Pulmonary artery endothelial cell (primary cell): ENCODE measurements at places on chromosomes 13 and 19. TPM values are rescaled to one million over a fixed set of nuclear protein-coding genes. Genes with fewer than 3 reads are reported as not detected.

Gene GPR42
- not detected in 2 replicates for total RNA-seq

Gene SPACA7
- total RNA-seq = not detected in 2 replicates

Gene EVI5L
- total RNA-seq = 11.7 and 13.9 TPM in 2 replicates

- no peak for DNase-seq
Observed at GRCh38 chr19:49528211-49528771, 488 bp downstream of the RCN3 start.

DNA sequence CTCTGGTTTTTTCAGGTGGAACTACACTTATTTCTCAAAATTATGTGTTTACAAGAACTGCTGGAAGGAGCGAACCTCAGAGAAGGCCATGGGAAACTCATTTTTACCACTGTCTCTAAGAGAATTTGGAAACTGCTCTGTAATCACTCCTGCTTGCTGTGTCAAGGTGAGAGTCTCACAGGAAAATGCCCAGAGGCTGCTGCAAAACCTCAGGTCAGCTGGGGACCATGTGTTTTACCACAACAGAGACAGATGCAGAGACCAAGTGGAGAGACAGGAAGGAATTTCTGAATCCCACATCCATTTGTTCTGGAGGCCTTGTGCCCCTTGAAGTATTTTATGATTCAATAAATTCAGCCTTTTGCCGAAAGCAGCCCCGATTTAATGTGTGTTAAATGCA, 743.8 kb upstream of the SLC10A2 start:
- no peak for DNase-seq

GRCh38 chr13:30415430-30416030, 6.8 kb upstream of the UBE2L5 start:
- no peak for DNase-seq

DNA sequence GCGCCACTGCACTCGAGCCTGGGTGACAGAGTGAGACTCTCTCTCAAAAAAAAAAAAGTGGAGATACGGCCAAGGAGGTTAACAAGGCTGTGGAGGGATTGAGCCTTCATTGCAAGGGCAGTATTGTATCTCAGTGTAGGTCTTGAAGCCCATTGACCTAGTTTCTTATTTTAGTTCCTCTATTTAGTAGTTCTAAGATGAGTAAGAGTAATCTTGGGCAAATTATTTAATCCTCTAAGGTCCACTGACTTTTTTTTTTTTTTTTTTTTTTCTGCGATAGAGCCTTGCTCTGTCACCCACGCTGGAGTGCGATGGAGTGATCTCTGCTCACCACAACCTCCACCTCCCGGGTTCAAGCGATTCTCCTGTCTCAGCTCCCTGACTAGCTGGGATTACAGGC, 14.3 kb upstream of the ILF3 start:
- no peak for DNase-seq

Gene GDF15
- 95.0 and 102 TPM in 2 replicates for total RNA-seq

DNA sequence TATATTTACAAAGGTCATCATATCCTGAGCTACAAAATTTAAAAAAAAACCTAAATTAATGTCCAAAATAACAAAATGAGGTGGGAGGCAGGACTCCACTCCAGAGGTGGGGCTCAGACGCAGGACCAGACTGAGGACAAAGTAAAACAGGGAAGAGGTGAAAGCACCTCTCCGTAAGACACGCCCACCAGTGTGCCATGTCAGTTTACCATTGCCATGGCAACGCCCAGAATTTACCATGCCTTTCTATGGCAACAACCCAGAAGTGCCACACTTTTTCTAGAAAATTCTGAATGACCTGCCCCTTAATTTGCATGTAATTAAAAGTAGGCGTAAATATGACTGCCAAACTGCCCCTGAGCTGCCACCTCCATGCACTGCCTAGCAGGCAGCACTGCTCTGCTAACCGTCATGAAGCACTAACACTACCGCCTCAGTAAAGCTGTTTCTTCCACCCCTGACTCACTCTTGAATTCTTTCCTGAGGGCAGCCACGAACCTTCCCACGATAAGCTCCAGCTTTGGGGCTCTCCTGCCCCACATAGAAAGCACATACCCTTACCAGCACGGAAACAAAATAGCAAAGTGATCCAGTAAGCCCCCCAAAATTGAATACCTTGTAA, 22.3 kb upstream of the PDCD5 start:
- DNase-seq = no peak

DNA sequence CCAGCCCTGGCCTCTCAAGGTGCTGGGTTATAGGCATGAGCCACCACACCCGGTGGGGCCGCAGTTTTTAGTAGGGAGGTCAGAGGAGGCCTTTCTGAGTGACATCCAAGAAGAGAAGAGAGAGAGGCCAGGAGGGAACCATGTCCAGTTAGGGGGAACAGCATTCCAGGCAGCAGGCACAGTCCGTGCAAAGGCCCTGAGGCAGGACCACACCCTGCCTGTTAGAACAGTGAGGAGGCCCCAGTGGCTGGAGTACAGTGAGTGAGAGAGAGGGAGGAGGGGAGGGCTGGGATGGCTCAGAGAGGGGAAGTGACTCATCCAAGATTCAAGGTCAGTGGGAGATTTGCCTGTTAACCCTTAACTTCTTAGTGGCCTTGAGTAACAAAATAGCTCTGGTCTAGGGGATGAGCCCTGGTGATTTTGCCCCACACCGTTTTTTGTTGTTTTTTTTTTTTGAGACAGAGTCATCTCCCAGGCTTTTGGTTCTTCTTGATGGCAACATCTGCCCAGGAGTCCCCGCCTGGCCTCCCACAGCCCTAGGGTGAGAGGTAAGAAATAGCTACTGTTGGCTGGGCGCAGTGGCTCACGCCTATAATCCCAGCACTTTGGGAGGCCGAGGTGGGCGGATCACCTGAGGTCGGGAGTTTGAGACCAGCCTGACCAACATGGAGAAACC, 2.7 kb upstream of the PLIN3 start:
- no peak for DNase-seq

DNA sequence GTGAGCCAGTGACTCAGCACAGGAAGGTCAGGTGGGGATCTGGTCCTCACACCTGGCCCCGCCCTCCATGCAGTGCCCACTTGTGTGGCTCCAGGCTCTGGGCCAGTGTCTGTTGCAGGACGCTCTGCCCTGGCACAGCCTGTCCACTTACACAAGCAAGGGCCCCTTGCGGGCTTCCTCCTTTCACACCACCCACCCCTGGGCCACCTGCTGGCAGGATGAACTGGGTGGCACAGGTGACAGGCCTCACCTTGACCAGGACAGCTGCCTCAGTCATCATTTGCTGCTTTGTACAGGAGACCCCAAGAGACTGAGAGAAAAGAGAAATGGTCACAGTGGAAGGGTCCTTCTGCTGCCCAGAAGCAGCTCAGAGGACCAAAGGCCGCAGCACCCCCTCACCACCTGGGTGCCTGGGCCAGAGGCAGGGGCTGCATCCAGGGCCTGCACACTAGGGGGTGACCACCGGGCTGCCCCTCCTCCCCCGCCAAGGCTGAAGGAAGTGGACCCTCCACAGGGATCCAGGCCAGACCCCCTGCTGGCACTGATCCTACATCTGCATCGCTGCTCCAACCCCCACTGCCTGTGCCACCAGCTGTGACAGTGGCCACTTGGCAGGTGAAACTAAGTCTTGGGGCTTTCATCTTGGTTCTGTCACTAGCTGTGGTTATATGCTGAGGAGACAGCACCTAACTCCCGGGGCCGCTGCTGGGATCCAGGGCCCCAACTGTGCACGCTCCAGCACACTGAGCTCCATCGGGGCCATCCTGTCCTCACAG, 110.3 kb downstream of the TUBA3C start:
- no peak for DNase-seq

- DNase-seq = no peak
Observed at GRCh38 chr19:14114854-14115253, 2.7 kb downstream of the PRKACA start.
